Left hindlimb (tissue), 1 donor: ENCODE measurements at places on chromosomes 2 and 18.

DNA sequence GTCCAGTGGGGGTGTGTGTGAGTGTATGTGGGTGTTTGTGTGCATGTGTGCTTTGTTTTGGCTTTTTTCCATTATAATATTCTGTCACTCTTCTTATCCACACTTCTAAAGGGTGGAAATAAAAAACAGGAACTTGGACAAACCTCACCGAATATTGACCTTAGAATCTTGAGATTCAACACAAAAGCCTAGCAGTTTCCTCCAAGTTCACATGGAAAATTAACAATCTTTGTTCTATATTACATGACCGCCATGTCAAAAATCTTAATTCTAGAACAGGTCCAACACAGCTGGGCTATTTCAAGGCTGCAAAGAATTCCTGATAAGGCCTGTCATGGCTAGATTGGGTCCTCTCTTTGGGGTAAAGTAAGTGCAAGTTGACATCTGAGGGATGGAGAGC lies 169.3 kb upstream of the OSR1 start:
- no peak for DNase-seq

DNA sequence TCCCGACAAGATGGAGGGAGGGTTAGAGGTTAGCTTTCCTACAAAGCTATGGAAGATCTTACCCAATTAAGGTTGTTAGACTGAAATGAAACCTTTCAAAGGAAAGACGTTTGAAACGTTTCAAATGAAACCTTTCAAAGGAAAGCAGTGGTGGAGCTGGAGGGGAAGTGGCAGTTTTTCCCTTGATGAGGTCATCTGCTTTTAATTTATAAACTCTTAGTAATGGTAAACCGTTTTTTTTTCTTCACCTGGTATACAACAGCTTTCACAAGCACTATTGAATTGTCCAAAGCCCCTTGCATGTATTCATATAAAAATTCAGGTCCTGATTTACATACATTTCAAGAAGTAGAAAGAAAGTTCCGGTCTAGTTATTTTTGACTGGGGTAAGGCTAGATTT lies 7.4 kb downstream of the PMAIP1 start:
- no peak for DNase-seq

DNA sequence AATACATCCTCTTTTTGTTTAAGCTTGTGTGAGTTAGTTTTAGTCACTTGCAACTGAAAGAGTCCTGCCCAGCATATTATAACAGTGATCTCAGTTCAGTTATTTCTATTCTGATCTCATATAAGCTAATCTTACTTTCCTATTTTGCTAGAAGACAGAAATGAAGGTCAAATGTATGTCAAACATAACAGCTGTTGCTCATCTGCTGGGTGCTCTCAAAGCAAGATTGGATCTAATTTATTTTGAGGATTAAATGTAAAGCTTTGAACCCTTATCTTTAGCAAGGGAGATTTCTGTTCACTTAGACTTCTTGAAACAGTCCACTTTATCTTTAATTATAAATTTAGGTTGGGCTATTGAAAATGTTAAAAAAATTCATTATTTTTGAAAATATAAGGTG lies 31.2 kb downstream of the CRYGD start:
- no peak for DNase-seq

- DNase-seq, result peak; percentile 68
Measured at GRCh38 chr2:23390152-23390551, 5.2 kb downstream of the KLHL29 start.

GRCh38 chr2:117691595-117691994 lies 122.9 kb upstream of the DDX18 start:
- DNase-seq, result no peak

- DNase-seq, result no peak
Measured at GRCh38 chr2:17583646-17584045, 43.1 kb downstream of the VSNL1 start.

- DNase-seq, result no peak
Measured at GRCh38 chr18:24497031-24497754, 36.8 kb downstream of the HRH4 start.

GRCh38 chr2:150495993-150496627 lies 8.6 kb upstream of the RND3 start:
- DNase-seq, result no peak

- no peak for DNase-seq
Measured at GRCh38 chr18:27921904-27922751, 254.8 kb downstream of the CDH2 start.

GRCh38 chr18:50399582-50399981 lies 24.7 kb downstream of the SKA1 start:
- no peak for DNase-seq

GRCh38 chr2:232219496-232219870 lies 159.1 kb upstream of the ALPP start:
- no peak for DNase-seq

DNA sequence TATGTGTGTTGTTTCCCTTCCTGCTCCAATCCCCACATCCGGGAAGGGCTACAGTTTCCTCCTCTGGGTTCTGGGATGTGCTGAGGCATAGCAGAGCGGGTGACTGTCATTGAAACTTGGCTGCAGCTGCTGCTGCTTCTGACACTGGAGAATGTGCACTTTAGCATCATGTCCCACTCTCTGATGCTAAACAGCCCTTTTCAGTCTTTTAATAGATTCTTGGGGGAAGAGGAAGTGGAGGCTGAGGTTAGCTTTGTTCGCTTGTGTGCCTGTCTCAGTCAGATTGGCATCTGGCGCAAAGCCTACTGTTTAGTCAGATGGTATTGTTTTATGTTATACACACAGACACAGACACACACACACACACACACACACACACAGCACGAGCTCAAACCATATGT lies 136.5 kb upstream of the RND3 start:
- peak; percentile 56 for DNase-seq

- no peak for DNase-seq
Measured at GRCh38 chr2:138632066-138632620, 130.6 kb downstream of the SPOPL start.

GRCh38 chr18:51135795-51136194 lies 61.7 kb downstream of the MEX3C start:
- DNase-seq, result no peak

GRCh38 chr2:54455131-54455562 lies 980 bp upstream of the SPTBN1 start:
- DNase-seq, result peak; percentile 60

GRCh38 chr2:198611201-198611600 lies 806.8 kb downstream of the PLCL1 start:
- no peak for DNase-seq
